Activated CD4-positive, alpha-beta memory T cell treated with anti-CD3 and anti-CD28 coated beads, Interleukin-2, amount 10 ng/mL, durations not matched to agents 7 days and 5 days (primary cell): ENCODE measurements at places on chromosomes 7 and 10. TPM values are rescaled to one million over a fixed set of nuclear protein-coding genes. Genes with fewer than 3 reads are reported as not detected.

- DNase-seq: peak; percentile 30
- H3K27ac ChIP-seq: no peak overlapping the region
- H3K36me3 ChIP-seq: no peaks in the 10 kb centered on the region
- no peak overlapping the region for H3K4me3 ChIP-seq
- peaks cover 17% of the 10 kb centered on the region for H3K4me1 ChIP-seq
- no peaks in the 10 kb centered on the region for H3K27me3 ChIP-seq
Measured at GRCh38 chr10:4013651-4014121, 228.7 kb upstream of the KLF6 start.

Gene KIAA1549
- 0.33 TPM for total RNA-seq

- H3K4me1 ChIP-seq: peaks cover 3% of the 10 kb centered on the region
- H3K36me3 ChIP-seq: no peaks in the 10 kb centered on the region
- H3K4me3 ChIP-seq: no peak overlapping the region
- no peak for DNase-seq
- H3K27ac ChIP-seq: no peak overlapping the region
Measured at GRCh38 chr10:10499839-10500238, 517.8 kb upstream of the CELF2 start.

DNA sequence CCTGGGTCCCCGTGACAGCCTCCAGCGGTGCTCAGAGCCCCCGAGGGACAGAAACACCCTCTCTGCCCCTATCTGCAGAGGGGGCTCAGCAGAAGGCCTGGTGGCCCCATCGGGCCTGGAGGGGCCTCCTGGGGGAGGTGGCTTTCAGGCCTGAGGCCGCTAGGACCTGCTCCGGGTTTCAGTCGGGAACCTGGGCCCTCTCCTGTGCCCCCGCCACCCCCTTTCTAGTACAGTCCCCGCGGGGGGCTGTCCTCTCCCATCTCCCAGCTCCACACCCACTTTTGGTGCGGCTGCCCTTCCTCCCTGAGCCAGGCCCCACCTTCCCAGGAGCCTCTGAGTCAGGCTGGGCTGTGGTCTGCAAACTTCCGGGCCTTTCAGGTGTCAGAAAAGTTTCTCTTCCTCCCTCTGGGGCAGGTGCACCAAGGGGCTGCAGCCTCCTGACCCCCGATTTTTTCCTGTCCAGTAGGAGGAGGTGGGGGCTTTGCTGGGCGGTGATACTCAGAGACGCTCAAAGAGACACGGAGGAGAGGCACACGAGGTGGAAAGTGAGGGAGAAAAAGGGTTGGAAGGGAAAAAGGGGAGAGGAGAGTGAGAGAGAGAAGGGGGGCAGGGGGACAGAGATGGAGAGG is 692 bp downstream of the CARD11 start:
- DNase-seq: peak; percentile 82
- no peaks in the 10 kb centered on the region for H3K27me3 ChIP-seq
- H3K4me3 ChIP-seq: peak overlapping the region; percentile 98
- H3K27ac ChIP-seq: peak overlapping the region; percentile 94

- H3K4me3 ChIP-seq: no peak overlapping the region
- no peaks in the 10 kb centered on the region for H3K4me1 ChIP-seq
- no peaks in the 10 kb centered on the region for H3K36me3 ChIP-seq
Measured at GRCh38 chr10:118908557-118909256, 120.8 kb upstream of the NANOS1 start.

GRCh38 chr7:112399501-112399900 is 50.8 kb upstream of the IFRD1 start:
- H3K27ac ChIP-seq: no peak overlapping the region
- no peak overlapping the region for H3K4me3 ChIP-seq
- no peaks in the 10 kb centered on the region for H3K36me3 ChIP-seq
- peaks cover 11% of the 10 kb centered on the region for H3K27me3 ChIP-seq
- peaks cover 12% of the 10 kb centered on the region for H3K4me1 ChIP-seq
- no peak for DNase-seq

GRCh38 chr7:80082213-80082612 is 52.4 kb upstream of the GNAI1 start:
- H3K4me1 ChIP-seq: peaks cover 4% of the 10 kb centered on the region
- no peak for DNase-seq
- no peaks in the 10 kb centered on the region for H3K36me3 ChIP-seq
- H3K27ac ChIP-seq: no peak overlapping the region
- H3K4me3 ChIP-seq: no peak overlapping the region

GRCh38 chr7:36784991-36785940 is 61.0 kb upstream of the AOAH start:
- DNase-seq: peak; percentile 79
- peaks cover 11% of the 10 kb centered on the region for H3K36me3 ChIP-seq
- peaks cover 84% of the 10 kb centered on the region for H3K4me1 ChIP-seq

DNA sequence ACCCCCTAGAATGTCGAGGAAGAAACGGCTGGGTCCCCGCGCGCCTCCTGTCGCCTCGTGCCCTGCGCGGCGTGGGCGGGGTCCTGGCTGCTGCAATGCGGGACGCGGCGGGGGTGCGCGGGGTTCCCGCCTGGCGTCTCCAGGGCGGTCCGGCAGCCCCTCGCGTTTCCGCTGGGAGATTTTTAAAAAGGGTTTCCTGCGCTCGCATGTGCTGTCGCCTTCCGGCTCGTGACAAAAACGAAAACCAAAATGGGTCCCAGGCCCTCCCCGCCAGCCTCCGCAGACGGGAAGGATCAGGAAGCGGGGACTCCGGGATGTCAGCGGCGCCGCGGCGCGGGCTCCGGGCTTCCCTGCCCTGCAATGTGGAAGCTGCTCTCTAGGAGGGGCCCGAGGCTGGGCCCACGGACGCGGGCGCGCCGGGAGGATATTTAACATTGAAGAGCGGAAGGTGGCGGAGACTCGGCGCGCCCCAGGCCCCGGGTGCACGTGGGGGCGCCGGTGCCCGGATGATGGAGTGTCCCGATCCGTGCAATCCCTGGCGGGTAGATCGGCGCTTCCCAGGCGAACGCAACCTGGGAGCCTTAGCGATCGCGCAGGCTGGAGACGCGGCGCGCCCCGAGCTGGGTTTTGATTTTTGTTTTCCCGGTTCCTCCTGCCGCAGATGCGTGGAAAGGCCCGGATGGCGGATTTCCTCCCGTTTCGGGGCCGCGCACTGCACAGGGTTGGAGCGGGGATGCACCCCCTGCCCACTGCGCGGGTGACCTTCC is 1.0 kb downstream of the PFKP start:
- H3K27ac ChIP-seq: peak overlapping the region; percentile 81
- peaks cover 44% of the 10 kb centered on the region for H3K36me3 ChIP-seq
- DNase-seq: peak; percentile 69
- peaks cover 41% of the 10 kb centered on the region for H3K4me1 ChIP-seq
- peaks cover 8% of the 10 kb centered on the region for H3K27me3 ChIP-seq
